ENCODE measurements at places on chromosomes 1 and 21. TPM values are rescaled to one million over a fixed set of nuclear protein-coding genes. Genes with fewer than 3 reads are reported as not detected.
A peak's percentile ranks its signal among the peaks of the same experiment; 100 is the strongest.

DNA sequence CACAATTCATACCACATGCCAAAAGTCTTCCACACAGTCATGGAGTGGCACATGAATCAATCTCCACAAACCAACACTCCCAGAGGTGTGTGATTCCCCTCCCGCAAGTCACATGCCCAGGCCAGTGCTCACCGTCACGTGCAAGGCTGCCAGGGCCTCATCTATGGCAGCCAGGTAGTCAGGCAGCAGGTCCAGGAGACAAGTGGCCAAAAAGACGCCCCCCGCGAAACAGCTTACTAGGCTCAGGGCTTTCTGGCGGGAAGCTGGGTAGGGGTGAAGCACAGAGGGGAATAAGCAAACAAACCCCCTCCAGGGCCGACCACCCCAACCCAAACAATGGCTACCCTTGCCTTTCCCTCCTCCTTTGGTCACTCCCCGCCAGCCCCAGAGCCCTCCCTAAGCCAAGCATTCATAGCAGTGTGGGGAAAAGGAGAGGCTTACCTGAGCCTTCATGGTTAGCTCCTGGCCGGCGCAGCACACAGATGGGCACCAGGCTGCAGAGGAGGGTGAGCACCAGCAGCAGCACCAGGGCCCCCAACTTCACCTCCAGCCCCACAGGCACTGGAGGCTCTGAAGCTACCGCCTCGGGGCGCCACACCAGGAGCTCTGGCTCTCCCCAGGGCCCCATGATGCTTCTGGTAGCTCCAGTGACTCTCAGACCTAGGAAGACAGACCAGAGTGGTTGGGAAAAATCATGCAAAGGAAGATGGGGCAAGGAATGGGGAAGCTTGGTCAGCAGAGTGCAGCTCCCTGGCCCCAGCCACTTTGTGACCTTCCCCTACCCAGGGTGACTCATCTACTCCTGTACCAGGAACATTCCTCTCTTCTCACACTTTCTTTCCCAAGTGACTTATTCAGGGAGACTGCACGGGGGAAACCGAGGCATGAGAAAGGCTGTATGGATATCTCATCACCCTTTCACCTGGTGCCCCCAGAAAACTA is 978 bp downstream of the SLC39A1 start:
- peak; percentile 40 for ATAC-seq

DNA sequence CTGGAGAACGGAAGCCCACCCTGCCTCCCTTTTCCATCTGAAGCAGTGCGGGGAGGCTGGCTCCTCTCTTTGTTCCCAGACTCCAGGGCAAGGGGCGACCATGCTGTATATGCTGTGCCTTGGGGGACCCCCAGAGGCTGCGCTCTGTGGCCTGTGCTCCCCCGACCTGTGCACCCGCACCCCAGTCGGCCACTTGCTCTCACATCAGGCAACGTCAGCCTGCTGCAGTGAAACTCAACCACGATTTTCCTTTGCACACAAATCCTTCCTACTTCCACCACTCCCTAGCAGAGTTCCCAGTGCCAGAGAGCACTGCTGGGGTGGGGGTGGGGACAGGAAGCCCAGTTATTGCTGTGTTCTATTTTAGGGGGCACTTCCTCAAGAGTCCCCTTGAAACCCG is 52.5 kb downstream of the SIM2 start:
- no peak for ATAC-seq

DNA sequence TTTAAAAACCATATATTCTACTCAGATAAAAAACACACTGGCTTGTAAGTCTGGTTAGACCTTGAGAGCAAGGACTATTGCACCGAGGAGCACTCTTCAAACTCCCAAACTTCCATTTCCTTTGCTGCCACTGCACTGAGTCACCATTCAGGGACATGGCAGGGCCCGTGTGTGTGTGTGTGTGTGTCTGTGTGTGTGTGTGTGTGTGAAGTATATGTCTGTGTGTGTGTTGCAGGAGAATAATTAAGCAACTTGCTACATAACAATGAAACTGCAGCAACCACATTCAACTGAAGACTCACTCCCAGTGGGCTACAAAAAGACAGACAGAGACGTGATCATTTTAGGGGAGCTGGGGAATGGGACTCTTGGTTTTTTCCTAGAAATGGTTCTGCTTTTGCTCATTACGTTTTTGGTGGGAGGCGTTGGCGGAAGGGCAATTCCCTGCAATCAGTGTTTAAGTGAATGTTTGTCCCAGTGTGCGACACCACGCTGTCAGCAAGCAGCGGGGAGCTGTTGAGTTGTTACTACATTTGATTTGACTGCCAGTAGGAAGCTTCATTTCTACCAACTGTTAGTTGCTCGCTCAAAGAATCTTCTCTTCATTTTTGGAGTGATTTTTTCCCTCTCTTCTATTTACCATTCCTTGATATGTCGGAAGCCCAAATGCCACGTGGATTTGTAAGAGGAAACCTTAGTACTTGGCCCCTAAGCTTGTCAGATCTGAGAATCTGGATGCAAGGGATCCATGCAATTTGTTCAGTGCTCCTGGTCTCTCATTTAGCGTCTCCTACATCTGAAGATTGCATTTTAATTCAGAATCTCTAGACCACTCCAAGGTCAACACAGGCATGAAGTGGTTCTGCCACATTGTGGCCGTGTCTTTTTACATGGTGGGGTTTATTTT is 36.1 kb downstream of the ESRRG start:
- no peak for ATAC-seq

DNA sequence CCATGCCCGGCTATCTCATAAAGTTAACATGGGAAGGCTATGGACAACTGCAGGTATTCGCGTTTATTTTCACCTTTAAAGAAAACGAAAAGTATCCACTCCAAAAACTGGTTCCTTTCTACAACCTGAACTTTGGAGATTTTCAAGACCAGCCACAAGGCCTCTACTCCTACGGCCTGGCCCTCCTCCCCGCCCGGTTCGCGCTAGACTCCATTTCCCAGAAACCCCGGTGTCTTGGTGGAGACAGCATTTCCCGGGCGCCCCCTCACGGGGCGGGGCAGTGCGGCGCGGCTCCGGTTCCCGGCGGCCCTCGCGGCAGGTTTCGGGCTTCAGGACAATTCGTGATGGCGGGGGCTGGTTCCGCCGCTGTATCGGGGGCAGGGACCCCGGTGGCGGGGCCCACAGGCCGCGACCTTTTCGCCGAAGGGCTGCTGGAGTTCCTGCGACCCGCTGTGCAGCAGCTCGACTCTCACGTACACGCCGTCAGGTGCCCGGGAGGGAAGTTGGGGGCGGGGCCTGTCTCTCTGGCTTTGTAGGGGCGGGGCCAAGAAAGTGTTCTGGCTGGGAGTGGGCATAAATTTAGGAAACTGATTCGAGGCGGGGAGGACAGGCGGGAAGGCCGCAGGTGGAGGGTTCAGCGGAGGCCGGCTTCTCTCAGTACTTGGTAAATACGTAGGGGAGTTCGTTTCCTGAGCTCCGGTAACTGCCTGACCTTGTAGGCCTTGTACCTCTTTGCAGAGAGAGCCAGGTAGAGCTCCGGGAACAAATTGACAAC is at the start of gene SNAPIN:
Gene SNAPIN, plus strand, starts transcription at position 304 of the 775 bp plus-strand sequence. Its CDS starts 41 bp downstream, at position 345.
- peak; percentile 94 for ATAC-seq

The KLF17 gene
- total RNA-seq: not detected

The NGF gene
- 0.52 TPM for total RNA-seq

GRCh38 chr1:204265665-204266064 is 51.9 kb upstream of the GOLT1A start:
- ATAC-seq: no peak

The ENAH gene
- total RNA-seq: 41.0 TPM

The ROR1 gene
- 4.4 TPM for total RNA-seq

The PTGER3 gene
- total RNA-seq: 0.12 TPM

GRCh38 chr1:1825217-1825616 is 46.9 kb upstream of the NADK start:
- ATAC-seq: no peak

The SAMD13 gene
- total RNA-seq: 0.44 TPM

DNA sequence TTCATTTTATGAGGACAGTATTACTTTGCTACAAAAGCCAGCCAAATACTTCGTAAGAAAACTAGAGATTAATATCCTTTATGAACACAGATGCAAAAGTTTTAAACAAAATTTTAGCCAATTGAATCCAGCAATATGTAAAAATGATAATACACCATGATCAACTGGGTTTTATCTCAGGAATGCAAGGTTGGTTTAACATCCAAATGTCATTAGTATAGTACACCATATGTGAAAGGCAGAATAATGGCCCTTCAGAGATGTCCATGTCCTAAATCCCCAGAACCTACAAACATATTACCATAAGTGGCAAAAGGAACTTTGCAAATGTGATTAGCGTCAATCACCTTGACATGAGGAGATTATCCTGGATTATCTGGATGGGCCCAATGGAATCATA is 16.7 kb upstream of the KCNJ6 start:
- no peak for ATAC-seq

DNA sequence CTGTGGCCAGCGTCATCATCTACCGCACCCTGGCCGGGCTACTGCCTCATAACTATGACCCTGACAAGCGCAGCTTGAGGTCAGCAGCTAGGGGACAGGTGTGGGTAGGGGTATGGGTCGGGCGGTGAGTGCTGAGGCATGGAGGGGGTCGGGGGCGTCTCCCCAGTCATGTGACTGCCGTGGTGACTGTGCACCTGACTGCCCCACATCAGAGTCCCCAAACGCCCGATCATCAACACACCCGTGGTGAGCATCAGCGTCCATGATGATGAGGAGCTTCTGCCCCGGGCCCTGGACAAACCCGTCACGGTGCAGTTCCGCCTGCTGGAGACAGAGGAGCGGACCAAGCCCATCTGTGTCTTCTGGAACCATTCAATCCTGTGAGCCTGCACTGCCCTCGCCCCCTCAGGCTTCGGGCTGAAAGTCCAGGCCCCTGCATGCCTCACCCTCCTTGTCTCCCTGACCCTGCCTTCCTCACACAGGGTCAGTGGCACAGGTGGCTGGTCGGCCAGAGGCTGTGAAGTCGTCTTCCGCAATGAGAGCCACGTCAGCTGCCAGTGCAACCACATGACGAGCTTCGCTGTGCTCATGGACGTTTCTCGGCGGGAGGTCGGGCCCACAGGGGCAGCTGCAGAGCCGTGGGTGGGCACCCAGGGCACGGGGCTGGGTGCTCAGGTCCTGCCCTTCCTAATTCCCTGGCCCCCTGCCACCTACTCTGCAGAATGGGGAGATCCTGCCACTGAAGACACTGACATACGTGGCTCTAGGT is 13.5 kb downstream of the PSRC1 start:
- ATAC-seq: no peak

GRCh38 chr1:215987092-215987875 is 420.2 kb downstream of the KCTD3 start:
- ATAC-seq: no peak

GRCh38 chr1:21867451-21867996 is 55.5 kb downstream of the LDLRAD2 start:
- no peak for ATAC-seq

DNA sequence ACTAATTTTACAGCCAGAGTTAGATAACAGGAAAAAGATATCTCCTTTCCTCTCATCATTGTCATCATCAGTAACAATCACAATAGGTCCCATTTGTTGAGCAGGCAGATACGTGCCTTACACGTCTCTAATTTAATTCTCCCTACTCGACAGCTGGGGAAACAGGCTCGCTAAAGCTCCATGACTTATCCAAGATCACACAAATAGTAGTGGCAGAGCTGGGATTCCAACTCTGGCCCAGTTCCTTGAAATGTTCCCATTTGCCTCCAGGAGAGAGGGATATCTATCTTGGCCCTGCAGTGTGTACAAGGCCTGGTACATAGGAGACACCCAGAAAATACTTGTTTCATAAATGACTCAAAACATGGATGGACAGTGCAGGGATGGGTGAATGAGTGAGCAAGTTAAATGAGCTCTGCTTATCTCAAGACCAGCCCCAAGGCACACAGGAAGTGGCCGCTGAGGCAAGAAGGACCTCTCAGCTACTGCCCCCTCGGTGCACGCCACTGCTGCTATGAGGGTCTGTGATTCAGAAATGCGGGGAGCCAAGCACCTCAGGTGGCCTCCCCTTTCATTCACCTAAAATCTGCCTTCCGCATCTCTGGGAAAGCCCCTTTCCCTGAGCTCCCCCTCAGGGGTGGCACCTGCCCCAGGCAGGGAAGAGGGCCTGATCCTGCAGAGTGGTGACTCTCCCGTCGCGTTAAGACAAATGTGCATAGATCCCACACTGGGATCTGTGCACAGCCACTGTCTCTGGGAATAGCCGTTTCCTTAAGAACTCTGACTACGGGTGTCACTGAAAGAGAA is 3.6 kb downstream of the KCNN3 start:
- ATAC-seq: no peak

The LEPR gene
- 2.4 TPM for total RNA-seq

DNA sequence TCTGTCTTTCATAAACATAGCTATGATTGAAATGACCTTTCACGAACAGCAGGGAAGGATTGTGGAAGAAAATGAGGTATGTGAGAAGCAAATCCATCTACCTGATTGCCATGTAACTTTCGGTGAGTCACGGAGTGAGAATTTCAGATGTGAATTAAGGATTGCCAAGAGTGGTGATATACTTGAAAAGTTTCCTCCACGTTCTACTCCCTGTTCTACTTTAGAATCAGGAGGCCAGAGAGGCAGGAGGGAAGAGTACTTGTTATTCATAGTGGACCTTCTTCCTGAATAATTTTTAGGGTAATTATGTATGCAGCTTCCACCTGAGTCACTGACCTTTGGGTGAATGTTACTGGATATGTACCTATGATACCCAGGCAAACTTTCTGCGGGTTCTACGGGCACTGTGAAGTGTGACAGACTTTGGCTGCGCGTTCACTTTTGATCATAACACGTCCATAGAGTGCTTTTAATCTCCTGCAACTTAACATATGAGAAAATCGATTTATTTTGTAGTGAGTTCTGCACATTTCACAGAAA is 2.6 kb upstream of the KCNE1 start:
- no peak for ATAC-seq

DNA sequence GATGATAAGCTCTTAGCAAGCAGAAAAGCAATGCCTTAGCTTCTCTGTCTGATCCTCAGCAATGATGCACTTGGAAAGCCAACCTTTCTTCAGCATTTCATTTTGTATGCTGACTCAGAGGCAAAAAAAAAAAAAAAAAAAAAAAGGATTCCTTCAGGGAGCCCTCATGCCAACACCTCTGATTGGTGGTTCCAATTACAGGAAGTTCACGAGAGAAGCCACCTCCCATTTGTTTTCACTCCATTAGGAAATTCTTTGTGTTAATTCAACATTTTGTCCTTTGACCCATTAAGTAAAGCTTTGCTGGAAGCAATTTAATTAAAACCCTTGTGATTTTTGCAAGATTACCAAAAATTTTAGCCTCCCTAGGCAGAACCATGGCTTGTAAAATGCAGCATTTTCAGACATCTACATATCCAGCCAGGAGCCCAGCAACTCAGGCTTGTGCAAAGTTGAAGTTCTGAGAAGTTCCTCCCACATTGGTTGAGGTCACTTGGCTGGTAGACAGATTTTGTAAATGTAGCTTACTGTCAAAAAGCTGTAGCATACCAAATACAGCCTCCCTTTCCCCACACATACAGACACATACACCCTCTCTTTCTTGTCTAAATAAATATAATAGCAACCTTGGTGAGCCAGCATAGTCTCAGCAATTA is 27.1 kb upstream of the VTCN1 start:
- no peak for ATAC-seq

DNA sequence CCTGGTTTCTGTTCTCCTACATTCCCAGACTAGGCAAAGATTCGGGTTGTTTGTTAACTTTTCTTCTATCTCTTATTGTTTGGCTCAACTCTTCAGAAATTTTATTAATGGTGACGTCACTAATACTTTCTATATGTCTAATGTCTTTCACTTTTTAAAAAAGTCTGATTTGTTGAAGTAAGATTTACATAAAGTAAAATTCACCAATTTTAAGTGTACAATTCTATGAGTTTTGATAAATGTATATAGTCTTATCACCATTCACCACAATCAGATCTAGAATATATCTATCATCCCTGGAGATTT is 27.8 kb downstream of the EXTL2 start:
- ATAC-seq: no peak

All from esophagus mucosa (tissue), 1 donor.